ENCODE measurements at places on chromosomes 12 and 14. TPM values are rescaled to one million over a fixed set of nuclear protein-coding genes. Genes with fewer than 3 reads are reported as not detected.

Gene KERA
- not detected for total RNA-seq

DNA sequence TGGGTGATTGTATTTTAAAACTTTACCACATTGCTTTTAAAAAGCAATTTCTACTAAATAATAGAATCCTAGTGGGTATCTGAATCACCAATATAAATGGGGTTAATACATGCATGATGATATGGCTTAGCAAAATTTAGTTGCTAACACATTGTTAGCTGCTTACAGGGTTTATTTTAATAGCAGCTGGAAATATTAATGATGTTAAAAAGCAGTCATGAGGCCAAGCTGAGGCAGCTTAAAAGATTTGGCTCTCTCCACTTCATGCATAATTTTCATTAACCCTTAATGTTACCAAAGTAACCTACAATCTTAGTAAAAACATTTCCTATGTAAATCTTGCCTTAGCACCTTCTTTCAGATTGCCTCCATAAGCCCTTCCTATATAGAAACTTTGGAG lies 49.2 kb upstream of the CNOT2 start:
- no peak for DNase-seq

Gene TXNDC16
- total RNA-seq: 3.4 TPM

DNA sequence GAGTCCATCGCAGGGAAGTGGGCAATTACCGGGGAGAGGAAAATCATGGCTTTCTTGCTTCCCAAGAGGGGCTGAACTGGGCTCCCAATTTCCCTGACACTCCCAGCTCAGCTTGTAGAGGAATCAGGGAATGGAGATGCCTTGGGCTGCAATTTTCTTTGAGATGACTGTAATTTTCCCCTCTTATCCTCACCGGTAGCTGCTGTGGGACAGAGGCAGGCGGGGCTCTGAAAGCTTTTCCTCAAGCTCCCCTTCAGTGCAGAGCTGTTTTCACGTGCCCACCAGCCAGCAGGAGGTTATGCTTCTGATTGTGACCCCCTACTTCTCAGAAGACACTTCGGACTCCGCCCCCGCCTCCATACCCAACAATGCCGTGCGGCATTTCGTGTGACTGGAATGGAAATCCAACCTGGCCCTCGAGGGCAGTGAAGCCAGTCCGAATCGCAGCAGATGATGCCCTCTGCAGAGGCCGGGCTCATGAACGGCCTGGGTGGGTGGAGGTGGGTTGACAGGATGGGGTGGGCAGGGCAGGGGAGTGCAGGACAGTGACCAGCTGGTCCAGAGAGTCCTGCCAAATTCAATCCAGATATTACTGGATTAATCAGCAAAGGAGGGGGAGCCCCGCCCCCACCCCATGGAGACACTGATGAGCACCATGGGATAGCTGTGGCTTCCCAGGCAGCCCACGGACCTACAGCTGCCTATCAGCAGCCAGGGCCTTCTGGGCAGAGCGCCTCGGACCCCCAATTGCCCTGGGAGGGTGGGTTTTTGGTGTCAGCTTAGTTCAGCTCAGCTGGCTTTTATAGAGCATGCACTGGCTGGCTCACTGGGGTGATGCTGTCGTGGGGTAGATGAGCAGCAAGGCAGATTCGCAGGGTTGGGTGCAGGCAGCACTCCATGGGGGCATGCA lies 37.6 kb downstream of the RTL1 start:
- DNase-seq: no peak

DNA sequence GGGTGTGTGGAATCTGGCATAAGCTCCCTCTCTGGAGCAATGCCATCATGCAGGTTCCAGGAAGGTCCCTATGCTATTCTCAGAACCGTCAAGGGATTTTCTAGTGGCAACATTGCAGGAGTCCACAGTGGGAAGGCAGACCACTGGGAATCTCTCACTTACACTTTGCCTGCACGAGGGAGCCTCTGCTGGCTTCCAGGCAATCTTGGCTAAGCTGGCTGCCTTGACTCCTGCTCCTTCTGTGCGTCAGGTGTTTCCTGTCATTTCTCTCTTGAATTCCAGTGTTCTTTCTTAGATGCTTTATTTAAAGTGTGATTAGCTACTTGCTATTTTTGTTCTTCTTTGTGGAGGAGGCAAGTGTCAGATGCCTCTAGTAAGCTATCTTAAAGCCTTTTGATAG lies 414.0 kb upstream of the ATP2B1 start:
- DNase-seq: peak; percentile 62

DNA sequence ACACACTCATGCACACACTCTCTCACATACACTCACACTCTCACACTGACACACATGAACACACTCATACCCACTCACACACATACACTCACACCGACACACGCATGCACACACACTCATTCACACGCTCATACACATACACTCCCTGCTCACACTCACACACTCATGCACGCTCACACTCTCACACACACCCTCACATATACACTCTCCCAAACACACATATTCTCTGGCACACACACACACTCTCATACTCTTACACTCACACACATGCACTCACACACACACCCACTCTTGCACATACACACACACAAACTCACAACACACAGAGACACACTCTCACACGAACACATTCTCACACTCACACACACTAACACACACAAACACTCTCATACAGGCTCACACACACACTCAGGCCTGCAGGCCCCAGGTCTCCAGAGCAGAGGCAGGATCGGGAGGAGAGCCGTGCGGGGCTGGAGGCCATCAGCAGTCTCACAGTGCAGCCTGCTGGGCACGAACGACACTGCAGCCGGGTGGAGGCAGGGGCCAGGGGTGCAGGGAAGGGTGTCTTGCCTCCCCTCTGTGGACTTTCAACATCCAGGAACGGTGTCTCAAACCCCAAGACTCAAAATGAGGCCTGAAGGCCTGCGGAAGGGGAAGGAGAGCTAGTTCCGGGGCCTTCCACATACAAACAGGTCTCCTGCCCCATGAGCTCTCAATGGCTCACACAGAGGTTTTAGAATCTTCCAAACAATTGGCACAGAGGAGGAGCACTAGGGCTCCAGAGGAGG lies 148.7 kb downstream of the ANO2 start:
- DNase-seq: no peak

- no peak for DNase-seq
Observed at GRCh38 chr12:123482876-123483275, 24.9 kb downstream of the SNRNP35 start.

Gene CLEC4C
- total RNA-seq: not detected

DNA sequence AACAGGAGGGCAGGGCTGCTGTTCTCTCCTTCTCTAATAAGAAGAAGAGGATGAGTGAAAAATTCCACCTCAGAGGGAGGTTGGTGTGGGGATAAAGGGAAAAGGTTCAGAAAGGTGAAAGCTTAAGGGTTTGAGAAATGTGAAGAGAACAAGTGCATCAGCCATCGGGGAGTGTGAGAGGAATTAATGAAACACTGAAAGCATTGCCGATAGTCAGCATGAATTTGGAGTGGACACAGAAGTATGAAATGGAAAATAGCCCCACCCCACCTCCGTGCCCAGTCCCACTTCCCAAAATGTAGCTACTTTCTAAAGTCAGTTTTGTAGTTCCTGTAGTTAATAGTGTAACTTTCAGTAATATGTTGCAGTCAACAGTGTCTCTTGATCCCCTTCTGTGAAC lies 33.4 kb downstream of the DIP2B start:
- DNase-seq: no peak
